ENCODE measurements at places on chromosomes 12 and 14.

GRCh38 chr12:67568055-67568454, 80.5 kb upstream of the DYRK2 start:
- no peak for DNase-seq

- no peak for DNase-seq
Observed at GRCh38 chr12:3261782-3262359, 184.7 kb downstream of the TSPAN9 start.

DNA sequence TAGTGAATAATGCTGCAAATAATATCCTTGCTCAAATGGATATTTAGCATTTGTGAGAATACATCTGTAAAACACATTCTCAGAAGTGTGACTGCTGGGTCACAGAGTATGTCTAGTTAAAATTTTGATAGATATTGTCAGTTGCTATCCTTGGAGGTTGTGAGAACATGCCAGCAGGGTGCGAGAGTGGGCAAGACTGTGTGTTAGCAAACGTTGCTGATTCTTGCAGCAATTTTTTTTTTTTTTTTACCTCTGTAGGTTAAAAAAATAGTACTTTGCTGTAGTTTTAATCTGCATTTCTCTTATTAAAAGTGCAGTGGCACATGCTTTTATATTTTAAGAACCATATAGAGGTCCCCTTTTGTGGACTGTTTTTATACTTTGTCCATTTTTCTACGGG, 4.5 kb upstream of the NYNRIN start:
- DNase-seq: no peak

DNA sequence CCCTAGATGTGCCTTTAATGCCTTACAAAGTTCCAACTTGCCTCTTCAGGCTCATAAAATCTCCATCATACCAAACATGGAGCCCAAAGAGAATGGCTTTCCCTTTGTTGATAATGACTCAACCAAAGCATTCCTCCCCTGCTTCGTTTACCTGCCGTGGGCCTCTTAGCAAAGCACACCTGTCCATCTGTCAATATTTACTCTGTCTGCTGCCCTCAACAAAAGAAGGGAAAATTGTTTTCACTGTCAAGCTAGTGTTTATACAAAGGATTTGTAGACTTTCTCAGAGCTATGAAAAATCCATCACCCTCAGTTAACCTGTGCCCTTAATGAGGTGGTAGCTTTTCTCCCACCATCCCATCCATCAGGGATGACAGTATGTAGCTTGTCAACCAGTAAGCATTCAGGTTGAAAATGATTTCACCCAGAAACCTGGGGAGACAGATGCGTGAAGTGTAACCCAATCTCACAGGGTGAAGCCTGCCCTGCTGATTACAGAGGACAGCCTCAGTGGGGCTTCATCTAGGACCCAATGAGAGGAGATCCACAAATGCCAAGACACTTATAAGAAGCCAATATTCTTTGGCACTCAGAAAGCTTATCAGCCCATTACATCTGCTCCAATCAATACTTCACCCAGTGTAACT, 278.1 kb downstream of the NUAK1 start:
- peak; percentile 99 for DNase-seq

DNA sequence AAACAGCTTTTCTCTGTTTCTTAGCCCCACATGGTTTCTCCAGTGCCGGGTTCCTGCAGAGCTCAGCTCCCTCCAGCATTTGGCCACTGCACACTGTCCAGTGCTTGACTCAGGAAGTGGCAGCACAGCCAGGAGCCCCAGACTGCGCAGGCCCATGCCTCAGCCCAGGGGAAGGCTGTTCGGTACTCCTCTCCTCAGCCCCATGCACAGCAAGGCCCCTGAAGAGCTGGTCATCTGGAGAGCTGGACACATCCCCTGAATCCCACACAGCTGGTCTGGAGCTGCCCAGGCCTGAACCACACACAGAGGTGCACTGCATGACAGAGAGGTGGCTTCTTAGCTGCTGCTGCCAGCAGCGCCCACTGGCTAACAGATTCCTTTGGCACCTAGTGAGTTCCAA, 48.3 kb downstream of the STAB2 start:
- no peak for DNase-seq

- no peak for DNase-seq
Observed at GRCh38 chr12:111067498-111067897, 147.1 kb upstream of the MYL2 start.

- DNase-seq: no peak
Observed at GRCh38 chr14:73924337-73924736, 25.6 kb downstream of the FAM161B start.

DNA sequence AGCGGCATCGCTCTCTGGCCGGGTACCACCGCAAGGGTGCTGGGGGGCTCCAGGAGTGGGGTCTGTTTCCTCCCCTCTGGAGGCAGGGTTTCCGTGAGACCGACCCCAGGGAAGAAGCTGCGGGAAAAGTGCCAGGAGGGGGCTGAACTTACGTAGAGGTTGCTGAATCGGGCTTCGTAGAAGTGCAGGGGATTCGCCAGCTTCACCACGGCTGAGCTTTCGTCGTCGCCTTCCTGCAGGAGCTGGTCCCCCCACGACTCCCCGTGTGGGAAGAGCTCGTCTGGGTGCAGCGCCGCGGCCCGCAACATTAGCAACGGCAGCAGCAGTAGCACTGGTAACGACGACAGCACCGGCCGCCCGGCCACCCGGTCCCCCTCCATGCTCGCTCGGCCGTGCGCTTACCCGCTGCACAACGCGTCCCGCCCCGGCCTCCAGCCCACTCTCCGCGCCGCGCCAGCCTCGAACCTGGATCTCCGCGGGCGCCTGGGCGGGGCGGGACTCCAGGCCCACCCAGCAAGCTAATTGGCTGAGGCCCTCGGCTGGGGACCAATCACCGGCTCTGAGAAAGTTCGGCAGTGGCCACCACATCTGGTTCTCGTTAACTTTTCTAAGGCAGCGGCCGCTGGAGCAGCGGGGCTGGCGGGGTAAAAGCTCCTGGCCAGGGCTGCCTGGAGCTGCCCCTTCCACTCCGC, at the start of gene NID2:
NID2 (minus strand) TSS at position 445 of the 692 bp plus-strand sequence; CDS start at position 380, 65 bp downstream.
- DNase-seq: no peak

GRCh38 chr14:51094282-51094821, 553 bp downstream of the TRIM9 start:
- no peak for DNase-seq

DNA sequence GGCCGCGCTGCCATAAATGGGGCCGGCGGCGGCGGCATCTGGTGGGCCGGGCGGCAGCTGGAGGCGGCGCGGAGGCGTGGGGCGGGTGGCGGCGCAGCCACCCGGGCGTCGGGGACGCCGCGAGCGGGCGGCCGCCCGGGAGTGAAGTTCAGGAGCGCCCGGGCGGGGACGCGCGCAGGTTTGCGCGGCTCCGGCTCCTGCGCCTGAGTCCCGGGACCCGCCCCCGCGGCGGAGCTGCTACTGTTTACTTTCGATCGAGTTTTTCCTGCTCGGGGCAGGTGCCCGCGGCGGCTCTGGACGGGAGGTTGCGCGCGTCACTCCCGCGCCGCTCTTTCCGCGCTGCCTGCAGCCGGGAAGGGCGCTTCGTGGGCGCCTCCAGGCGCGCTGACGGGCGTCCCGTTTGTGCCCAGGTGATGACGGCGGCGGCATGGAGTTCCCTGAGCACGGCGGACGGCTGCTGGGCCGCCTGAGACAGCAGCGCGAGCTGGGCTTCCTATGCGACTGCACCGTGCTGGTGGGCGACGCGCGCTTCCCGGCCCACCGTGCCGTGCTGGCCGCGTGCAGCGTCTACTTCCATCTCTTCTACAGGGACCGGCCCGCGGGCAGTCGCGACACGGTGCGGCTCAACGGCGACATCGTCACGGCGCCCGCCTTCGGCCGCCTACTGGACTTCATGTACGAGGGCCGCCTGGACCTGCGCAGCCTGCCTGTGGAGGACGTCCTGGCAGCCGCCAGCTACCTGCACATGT, at the start of gene ZBTB42:
ZBTB42 (plus strand) TSS at position 331 of the 749 bp plus-strand sequence; CDS start at position 428, 97 bp downstream.
- no peak for DNase-seq

- DNase-seq: no peak
Observed at GRCh38 chr14:65237941-65238340, 135.6 kb upstream of the MAX start.

GRCh38 chr14:78007160-78007559, 163.0 kb upstream of the NRXN3 start:
- no peak for DNase-seq

DNA sequence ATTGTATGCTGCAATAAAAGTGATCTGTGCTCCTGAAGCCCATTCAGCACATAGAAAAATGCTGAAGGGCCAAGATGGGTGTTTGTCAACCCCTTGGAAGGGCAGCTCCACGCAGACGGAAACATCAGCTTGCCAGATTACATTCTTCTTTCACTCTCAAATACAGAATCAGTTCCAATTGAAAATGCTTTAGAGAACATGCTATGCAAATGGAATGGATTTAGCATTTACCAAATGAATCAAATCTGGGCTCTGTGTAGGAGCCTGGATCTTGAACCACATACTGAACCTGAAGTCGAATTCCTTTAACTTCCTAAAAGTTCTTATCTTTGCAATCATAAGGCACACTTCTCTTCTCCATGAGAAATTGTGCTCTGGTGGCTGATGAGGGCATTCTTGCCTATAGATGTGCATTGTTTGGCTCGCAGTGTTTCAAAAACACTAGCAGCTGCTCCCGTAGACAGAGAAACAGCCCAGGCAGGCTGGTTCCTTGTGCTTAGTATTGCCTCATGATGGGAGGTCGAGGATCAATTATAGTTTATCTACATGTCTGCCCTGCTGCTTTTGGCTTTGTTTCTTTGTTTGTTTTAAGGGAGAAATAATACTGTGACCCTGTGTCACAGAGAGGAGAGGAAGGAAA, 489.8 kb upstream of the FLRT2 start:
- no peak for DNase-seq

- DNase-seq: no peak
Observed at GRCh38 chr12:18277196-18277595, 15.9 kb downstream of the PIK3C2G start.

- DNase-seq: no peak
Observed at GRCh38 chr12:55743406-55744339, 751 bp downstream of the GDF11 start.

DNA sequence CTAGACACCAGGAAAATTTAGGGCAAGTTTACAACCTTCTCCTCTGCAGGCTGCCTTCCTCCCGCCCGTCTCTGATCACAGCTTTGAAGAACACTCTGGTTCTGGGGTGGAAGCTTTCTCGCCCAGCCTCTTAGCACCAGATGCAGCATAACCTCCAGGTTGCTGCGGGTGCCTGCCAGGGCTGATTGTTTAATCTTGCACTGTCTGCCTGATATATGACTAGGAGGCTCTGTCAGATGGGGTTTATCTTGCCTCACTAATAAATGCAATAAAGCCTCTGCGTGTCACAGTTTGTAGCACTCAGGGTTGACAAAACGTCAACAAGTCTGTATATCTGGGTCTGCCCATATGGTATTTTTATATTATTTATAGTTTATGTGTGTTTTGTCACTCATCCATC, 388.2 kb downstream of the FUT8 start:
- no peak for DNase-seq

GRCh38 chr12:121793440-121793837, at the start of gene RHOF:
TSS of gene RHOF (minus strand) at chr12:121793688. CDS start at chr12:121793633, 55 bp downstream.
- no peak for DNase-seq

- no peak for DNase-seq
Observed at GRCh38 chr14:79730953-79731352, 480.4 kb downstream of the DIO2 start.

DNA sequence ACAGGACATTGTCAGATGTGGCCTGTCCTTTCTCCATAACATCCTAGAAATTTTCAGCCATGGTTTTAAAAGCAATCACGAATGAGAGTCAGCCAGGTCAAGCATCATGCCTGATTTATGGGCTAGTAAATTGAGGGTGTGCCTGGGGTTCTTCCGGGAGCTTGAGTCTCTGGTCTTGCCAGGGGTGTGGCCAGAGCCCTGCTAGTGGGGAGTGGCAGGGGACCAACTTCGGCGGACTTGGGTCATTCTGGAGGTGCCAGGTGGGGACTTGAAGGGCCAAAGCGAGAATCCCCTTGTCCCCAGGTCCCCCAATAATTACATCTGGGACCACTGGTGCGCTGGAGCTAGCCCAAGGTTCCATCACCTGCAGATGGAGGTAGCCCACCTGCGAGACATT, 5.7 kb downstream of the OTUB2 start:
- no peak for DNase-seq

DNA sequence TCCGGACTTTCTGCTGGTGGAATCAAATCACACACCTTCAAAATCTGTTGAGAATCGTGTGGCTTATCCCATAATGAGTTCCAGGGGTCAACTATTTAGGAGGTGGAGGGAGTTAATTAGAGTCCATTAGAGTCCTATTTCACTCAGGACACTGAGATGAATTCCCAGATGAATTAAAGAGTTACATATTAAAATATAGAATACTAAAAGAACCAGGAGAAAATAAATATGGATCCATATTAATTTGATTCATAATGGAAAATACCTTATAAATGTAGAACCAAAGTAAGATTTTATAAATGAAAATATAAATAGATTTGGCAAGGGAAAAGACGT, 44.6 kb upstream of the C14orf132 start:
- DNase-seq: no peak

DNA sequence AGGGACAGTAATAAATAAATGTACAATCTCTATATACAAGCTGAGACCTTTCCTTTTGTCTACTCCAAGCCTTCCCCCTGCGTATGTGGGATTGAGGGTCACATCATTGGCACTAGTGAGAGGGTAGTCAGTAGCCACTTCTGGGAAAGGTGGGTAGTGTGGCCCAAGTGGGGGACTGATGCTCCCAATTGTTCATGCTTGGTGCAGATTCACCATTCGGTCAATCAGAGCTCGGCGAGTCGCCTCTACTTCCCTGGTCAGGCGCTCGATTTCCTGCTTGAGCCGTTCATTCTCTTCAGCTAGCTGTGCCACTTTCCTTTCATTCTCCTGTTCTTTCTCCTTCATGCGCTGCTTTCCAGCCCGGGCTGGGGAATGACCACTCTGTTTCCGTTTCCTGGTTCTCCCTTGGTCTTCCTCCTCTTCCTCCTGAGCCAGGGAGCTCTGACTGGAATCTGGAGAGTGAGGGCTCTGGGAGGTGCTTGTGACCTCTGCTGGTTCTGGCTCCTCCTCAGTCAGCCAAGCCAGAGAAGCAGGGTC, 3.6 kb downstream of the DDIT3 start:
- DNase-seq: no peak

- DNase-seq: no peak
Observed at GRCh38 chr12:75305412-75306332, 24.5 kb downstream of the CAPS2 start.

- no peak for DNase-seq
Observed at GRCh38 chr12:33795536-33795935, 226.8 kb upstream of the ALG10 start.

DNA sequence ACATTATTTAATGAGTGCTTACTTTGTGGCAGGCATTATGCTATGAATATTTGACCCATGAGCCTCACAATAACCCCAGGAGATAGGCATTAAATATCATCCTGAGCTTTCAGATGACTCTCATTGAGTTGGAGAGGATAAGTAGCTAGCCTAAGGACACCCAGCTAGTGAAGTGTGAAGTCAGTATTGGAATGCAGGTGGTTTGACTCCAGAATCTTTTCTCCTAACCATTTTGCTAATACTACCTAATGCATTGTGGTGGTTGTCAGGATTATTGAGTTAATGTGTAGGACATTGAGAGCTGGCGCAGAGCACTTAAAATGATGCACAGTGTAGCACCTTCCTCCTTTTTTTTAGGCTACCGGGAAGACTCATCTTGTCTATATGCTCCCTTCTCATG, 3.8 kb upstream of the CDKL1 start:
- no peak for DNase-seq

- DNase-seq: no peak
Observed at GRCh38 chr12:109358154-109358869, 10.6 kb downstream of the MYO1H start.

- DNase-seq: no peak
Observed at GRCh38 chr12:29769162-29769858, 14.4 kb downstream of the TMTC1 start.

- no peak for DNase-seq
Observed at GRCh38 chr12:112018571-112019237, 5.5 kb downstream of the ERP29 start.
